ENCODE measurements at places on chromosomes 3 and 15.

- DNase-seq = no peak
These were observed 73.8 kb downstream of the AAGAB start for GRCh38 chr15:67180514-67181191.

GRCh38 chr15:32877252-32878019, 159.6 kb downstream of the GREM1 start:
- no peak for DNase-seq

GRCh38 chr3:123593381-123593780, 8.5 kb upstream of the HACD2 start:
- no peak for DNase-seq

- DNase-seq = no peak
These were observed 6.0 kb upstream of the ALPK3 start for GRCh38 chr15:84811151-84811550.

- DNase-seq = no peak
These were observed 268.9 kb downstream of the IGSF11 start for GRCh38 chr3:118765636-118766305.

GRCh38 chr15:77717333-77717990, 84.8 kb upstream of the LINGO1 start:
- DNase-seq = no peak

GRCh38 chr15:60228101-60228500, 169.7 kb downstream of the ANXA2 start:
- DNase-seq = no peak

DNA sequence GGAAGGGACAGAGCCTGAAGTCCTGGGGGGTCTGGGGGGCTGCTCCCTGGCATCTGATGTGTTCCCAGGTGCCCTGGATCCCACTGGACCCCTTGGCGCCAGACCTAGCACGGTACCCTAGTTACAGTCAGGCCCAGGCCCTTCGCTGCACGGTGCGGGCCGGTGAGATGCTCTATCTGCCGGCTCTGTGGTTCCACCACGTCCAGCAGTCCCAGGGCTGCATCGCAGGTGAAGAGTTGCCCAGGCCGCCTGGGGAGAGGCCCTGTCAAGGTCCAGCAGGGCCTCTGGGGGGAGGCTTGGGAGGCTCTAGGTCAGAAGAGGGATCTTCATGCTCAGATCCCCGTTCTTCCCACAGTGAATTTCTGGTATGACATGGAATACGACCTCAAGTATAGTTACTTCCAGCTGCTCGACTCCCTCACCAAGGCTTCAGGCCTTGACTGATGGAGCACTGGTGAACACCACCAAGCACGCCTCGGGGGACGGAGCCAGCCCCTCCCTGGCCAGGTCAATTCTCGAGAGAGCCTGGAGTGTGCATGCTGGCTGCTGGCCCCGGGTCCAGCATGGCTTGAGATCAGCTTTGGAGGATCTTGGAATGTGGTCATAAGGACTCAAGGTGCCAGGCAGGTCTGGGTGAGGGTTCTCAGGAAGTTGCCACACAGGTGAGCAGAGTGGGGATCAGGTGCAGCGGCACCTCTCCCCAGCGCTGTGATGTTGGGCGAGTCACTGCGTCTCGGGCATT, 1.8 kb upstream of the PLA2G4B start:
- DNase-seq = no peak

DNA sequence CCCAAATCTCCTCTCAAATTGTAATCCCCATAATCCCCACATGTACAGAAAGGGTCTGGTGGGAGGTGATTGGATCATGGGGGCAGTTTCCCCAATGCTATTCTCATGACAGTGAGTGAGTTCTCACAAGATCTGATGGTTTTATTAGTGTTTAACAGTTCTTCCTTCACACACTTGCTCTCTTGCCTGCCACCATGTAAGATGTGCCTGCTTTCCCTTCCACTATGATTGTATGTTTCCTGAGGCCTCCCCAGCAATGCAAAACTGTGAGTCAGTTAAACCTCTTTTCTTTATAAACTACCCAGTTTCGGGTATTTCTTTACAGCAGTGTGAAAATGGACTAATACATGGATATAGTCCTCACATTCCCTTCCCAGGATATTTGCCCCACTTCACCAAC, 126.7 kb upstream of the SPATA12 start:
- DNase-seq = no peak

- DNase-seq = peak; percentile 86
These were observed 167.4 kb upstream of the LPP start for GRCh38 chr3:187986514-187986934.

- no peak for DNase-seq
These were observed 75.1 kb upstream of the LMOD3 start for GRCh38 chr3:69197455-69197854.

DNA sequence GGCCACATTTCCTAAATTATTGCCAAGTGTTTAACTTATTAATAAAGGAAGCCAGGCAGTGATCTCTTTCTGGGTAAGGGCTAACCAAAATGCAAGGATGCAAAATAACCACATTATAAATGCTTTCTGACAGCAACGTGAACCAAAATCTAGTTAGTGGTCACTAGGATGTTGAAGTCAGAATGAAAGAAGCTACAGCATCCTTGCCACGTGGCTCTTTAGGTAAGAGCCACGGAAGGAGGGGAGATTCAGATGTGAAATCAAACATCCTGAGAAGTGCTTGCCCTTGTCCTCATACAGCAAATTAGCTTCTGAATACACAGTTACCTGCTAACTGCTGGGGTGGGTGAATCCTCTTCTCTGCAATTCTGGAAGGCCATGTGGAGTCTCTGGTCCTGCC, 246.2 kb downstream of the FEZF2 start:
- DNase-seq = no peak
